ENCODE measurements at places on chromosomes 3 and 15.
A peak's percentile ranks its signal among the peaks of the same experiment; 100 is the strongest.

DNA sequence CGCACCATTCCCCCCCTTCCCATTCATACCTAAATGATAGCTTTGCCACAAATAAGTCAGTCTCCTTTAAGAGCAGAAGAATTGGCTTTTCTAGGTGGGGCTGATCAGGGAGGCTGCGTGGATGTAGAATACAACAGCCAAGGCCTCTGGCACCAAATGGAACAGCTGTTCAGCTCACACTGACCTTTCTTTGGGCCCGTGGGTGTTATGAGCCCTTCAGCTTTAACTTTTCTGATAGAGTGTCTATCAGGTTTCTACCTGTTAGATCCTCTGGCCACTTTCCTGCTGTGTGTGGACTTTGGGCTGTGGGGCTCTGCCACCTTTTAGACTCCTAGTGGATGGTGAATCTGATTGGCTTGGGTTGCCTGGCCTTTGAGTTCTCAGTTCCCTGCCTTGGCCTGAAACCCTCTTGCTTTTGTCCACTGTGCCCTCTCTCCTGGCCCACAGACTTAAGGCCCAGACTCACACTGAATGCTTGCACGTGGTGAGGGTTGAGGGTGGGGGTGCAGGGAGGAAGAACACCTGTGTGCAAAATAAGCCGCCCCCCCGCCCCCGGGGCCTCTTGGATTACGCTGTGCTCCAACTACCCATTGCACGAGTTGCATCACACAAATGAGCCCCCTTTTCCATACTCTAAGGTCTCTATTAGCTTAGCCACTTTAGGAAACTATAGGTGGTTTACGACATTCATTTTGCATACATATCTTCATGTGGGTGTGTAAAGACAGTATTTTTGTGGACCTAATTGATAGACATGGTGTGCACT is 1.3 kb upstream of the RFX7 start:
- DNase-seq, result no peak

DNA sequence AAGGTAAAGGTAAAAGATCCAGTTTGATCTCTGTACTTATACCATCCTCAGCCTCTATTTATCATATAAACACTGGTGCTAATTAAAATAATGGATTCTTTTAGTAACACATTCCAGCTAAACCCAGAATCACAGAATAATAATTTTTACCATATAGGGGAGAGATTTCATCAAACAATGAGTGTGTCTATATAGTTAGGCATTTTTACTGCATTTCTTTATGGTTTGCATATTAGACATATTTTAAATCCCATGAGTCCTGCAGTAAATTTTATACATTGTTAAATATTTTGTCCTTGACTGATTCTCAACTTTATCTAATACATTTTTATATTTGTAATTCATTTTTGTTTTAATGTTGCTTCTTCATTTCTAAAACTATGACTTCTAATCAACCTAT is 323.7 kb upstream of the AGTR1 start:
- DNase-seq, result peak; percentile 56

- no peak for DNase-seq
Measured at GRCh38 chr15:100034191-100034590, 301.0 kb upstream of the LYSMD4 start.

DNA sequence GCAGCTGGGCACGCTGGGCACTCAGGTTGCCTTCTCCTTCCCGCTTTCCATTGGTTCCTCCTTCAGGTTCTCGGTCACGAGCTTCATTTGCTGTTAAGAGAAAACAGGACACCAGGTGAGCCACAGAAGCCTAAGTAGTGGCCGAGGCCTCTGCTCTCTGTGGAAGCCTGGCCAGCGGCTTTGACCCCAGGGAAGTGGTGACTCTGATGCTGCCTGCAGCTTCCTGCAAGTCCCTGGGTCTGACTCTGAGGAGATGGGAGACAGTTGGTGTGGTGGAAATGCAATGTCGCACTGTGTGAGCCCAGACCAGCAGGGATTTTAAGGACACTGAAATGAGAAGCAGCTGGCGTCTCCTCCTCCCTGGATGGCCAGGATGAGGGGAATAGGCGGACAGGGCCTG is 80.5 kb downstream of the SNRK start:
- DNase-seq, result no peak

DNA sequence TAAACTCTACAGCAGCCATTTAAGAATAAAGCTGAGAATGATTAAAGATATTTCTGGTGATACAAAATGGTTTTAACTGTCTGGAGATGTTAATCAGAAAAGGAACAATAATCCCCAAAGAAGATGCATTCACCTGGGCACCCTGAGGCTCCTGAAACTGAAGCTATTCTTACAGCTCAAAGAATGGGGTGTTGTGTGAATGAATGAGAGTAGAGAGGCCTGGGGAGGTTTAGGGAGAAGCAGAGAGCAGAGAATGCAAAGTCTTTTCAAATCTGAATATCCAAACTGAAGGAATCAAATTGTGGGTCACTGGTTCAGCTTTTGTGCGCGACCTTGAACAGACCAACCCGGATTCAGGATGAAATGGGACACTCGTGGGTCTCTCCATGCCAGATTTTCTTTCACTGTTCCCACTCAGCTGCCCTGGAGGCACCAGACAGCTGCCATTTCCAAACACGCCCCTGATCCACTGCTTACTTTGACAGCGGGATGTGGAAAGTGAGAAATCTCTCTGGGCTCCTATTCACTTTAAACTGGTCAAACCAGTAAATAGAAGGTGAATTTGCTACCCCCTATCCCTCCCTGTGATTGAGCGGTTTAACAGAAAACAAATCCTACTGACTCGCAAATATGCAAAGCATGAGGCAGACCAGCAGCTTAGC is 485.5 kb upstream of the THBS1 start:
- no peak for DNase-seq

- DNase-seq, result no peak
Measured at GRCh38 chr3:160562952-160563351, 2.4 kb downstream of the KPNA4 start.

GRCh38 chr3:50653937-50654595 is 20.7 kb upstream of the DOCK3 start:
- DNase-seq, result no peak

GRCh38 chr3:157026091-157026490 is 133.9 kb downstream of the CCNL1 start:
- DNase-seq, result no peak

DNA sequence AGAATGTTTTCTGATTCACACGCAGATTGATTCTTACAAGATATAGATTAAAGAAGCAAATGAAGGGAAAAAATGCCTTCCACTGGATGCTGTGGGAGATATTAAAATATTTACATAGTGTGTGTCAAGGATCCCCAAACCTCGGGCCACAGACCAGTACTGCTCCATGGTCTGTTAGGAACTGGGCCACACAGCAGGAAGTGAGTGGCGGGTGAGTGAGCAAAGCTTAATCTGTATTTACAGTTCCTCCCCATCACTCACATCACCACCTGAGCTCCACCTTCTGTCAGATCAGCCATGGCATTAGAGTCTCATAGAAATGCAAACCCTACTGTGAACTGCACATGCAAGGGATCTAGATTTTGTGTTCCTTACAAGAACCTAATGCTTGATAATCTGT is 552.6 kb upstream of the GOLIM4 start:
- DNase-seq, result no peak

DNA sequence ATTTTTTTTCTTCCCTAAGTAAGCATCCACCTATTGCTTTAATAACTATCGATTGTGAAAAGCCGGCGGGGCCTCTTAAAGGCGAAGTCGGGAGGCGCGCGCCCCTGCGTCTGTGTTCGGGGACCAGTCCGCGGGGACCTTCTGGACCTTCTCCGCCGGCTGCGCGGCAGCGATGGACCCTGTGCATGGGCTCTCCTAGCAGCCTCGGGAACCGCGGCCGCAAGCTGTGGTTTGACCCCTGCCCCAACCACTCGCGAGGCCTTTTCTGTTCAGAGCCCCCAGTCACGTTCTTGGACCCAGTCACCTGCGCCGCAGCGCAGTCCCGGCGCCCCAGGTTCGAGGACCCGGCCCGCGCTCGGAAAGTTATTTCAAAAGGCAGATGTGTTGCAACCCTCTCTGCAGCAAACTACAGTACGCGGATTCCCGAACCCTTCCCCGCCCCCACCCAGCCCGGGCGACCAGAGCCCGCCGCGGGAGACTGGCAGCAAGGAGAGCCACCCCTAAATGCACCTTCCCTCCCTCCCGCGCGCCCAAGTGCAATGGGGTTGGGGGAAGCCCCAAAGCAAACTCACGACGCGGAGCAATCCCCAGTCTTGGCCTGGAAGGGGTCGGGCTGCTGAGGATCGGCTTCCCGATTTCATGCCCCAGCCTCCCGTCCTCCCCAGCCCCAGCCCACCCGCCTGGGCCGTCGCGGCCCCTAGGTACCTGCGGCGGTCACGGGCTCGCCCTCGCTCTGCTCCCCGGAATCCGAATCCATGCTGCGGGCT is 684 bp downstream of the TNFAIP8L3 start:
- DNase-seq, result no peak

- no peak for DNase-seq
Measured at GRCh38 chr3:127629467-127630403, 750 bp downstream of the PODXL2 start.

DNA sequence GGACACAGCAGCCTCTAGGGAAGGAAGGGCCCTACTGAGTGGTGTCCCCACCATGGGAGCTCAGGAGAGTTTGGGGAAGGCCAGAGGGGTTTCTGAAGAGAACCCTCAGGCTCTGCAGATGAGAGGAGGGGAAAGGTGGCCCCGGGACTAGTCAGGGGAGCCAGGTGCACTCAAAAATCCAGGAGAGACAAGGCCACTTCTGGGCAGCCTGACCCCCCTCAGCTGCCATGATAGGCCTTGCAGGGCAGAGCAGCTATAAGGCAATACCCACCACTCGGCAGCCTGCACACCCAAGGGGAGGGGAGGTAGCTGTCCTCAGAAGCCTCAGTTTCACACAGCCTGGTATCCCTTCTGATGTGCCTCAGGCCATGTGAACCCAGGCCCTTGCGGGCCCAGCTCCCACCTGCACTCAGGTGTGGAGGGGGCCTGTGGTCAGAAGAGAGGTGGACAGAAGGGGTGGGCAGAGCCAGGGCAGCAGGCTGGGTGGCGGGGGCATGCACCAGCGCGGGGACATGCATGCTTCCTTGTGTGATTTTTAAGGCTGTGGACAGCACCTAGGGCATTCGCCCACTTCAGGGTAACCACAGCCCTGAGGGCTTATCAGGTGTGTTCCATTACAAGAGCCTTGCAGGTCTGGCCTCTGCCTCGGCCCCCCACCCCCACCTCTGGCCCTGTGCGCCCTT is 34.6 kb downstream of the SRPRB start:
- no peak for DNase-seq

DNA sequence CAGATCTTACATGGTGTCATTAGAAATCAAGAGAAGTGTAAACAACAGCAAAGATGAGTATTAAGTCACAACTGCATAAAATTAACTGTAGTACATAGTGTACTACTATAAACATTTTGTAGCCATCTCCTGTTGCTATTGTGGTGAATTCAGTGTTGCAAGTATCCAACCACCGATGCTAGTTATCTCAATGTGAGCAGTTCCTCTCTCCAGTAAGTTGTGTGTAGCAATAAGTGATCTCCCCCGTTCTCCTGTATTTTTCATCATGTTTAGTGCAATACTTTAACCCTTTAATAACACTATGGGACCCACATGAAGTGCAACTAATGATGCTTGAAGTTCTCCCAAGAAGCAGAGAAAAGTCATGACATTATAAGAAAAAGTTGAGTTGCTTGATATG is 264.7 kb upstream of the KCNH8 start:
- DNase-seq, result no peak

DNA sequence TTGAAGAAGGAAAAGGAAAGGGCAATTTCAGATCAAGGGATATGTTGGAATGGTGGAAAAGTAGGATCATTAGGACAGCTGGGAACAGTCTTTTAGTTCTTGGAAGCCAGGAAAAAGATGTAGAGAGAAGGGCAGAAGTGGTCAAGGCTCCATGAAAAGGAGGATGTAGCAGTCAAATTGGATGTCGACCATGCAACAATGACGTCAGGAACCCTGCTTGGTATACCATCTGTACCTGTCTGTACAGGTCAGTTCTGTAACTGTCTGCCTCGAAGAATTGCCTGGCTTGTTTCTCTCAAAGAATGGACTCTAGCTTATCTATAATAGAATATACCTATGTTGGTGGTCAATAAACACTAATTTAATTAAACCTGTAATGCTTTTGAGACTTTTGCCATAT is 157.8 kb upstream of the SGO1 start:
- DNase-seq, result no peak

- DNase-seq, result no peak
Measured at GRCh38 chr3:154161806-154162205, 40.6 kb downstream of the ARHGEF26 start.

GRCh38 chr3:57094575-57094974 is 34.1 kb downstream of the SPATA12 start:
- peak; percentile 50 for DNase-seq

GRCh38 chr15:25242957-25243799 is 195.6 kb downstream of the UBE3A start:
- no peak for DNase-seq

- no peak for DNase-seq
Measured at GRCh38 chr15:63985221-63986184, 60.8 kb downstream of the DAPK2 start.

DNA sequence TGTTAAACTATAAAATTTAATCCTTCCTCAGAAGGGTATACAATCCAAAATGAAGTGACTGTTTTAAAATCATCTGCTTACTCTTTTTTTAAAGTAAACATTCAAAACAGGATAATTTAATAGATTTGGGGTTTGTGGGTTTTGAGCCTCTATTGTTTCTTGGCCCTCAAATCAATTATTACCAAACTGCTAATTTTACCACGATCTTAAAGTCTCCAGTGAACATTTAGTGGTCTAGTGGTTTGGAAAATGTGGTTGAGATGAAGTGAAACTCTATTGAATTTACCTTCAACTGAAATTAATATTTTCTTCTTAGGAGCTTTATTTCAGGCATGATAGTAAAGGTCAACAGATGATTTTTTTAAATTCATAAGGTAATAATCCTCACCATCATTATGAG is 11.2 kb upstream of the ATP11B start:
- DNase-seq, result no peak

DNA sequence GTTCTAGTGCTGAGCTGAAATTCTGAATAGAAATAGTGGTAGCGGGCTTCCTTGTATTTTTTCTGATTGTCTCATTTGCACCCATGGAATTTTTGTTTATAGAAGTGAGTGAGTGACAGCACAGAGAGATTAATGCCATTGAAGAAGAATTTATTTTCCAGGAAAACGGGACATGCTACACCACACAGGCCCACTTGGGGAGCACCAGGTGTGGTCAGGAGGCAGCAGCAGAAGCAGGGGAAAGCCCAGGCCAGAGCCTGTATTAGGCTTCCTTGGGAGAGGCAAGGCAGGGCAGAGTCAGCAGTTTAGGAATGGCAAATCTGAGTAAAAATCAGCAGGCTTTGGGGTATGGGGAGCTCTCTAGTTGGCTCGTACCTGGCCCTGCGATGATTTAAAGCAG is 88.4 kb upstream of the ATP11B start:
- no peak for DNase-seq

GRCh38 chr3:141289228-141289772 is 57.7 kb downstream of the PXYLP1 start:
- DNase-seq, result no peak

All from fibroblast of skin of right biceps (primary cell).